ENCODE measurements at places on chromosomes 7 and 10.

DNA sequence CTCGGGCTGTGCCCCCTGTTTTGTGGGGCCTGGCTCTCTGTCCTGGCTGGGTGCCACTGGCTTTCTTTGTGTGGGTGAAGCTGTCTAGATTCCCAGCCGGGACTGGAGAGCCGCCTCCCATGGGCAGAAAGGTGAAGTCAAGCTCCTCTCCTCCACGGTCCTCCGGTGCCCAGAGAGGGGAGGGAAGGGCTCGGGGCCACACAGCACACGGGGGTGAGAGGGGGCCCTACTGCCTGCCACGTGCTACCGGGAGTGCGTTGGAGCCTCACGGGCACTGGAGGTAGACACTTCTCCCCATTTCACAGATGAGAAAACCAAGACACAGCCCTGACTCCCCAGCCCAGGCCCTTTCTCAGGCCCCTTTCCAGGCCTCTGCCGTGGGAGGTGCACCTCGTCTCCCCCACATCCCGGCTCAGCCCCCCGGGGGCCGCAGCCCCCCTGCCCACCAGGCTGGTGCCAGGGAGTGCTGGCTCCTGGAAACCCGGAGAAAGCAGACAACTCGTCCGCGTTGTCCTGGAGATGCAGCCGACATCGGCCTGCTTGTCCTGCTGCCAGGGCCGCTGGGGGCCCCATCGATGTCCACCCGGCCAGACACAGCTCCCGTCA lies 55.8 kb downstream of the UNCX start:
- no peak for DNase-seq

GRCh38 chr10:35505241-35505873 lies 99.8 kb upstream of the GJD4 start:
- DNase-seq, result no peak

- no peak for DNase-seq
Observed at GRCh38 chr10:101293007-101293723, 60.8 kb upstream of the BTRC start.

- DNase-seq, result no peak
Observed at GRCh38 chr7:41175435-41175834, 527.5 kb downstream of the INHBA start.

DNA sequence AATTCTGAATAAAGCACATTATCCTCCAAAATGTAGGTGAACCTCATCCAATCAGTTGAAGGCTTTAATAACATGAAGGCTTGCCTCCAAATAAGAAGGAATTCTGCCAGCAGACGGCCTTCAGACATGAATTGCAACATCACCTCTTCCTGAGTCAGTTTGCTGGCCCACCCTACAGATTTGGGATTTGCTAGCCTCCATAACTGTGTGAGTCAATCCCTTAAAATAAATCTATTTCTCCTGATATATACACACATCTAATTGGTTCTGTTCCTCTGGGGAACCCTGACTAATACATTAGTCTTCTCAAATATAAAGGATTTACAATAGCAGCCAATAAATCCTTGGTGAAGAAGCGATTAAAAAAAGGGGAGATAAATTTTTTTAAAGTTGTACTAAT lies 34.8 kb upstream of the OSBPL3 start:
- no peak for DNase-seq

DNA sequence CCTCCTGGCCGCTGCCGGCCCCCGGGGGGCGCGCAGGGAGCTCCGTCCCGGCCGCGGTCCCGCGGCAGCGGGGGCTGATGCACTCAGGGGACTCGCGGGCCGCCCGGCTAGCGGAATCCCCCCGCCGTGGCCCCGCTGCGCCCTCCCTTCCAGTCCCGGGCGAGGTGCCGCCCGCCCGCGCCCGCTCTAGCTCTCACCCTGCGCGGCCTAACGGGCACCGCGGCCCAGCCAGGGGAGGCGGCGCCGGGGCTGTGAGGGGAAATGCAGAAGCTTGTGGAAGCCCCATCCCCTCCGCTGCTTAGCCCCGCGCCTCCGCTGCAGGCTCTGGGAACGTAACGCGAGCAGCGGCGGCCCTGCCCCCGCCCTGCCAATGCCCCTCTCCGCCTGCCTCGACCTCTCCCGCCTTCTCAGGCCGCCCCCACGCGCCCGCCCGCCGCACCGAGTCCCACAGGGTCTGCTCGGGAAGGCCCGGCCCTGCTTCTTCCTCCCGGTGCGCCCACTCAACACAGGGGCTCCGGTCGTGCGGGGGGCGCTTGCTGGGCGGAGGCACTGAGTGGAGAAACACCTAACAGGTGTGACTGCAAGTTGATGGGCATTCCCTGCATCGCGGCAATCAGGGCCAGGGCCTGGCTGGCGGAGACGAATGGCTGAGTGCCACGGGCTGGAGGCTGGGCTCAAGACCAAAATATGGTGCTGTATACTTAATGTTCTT lies 384 bp upstream of the TMEM229A start:
- DNase-seq, result peak; percentile 25

DNA sequence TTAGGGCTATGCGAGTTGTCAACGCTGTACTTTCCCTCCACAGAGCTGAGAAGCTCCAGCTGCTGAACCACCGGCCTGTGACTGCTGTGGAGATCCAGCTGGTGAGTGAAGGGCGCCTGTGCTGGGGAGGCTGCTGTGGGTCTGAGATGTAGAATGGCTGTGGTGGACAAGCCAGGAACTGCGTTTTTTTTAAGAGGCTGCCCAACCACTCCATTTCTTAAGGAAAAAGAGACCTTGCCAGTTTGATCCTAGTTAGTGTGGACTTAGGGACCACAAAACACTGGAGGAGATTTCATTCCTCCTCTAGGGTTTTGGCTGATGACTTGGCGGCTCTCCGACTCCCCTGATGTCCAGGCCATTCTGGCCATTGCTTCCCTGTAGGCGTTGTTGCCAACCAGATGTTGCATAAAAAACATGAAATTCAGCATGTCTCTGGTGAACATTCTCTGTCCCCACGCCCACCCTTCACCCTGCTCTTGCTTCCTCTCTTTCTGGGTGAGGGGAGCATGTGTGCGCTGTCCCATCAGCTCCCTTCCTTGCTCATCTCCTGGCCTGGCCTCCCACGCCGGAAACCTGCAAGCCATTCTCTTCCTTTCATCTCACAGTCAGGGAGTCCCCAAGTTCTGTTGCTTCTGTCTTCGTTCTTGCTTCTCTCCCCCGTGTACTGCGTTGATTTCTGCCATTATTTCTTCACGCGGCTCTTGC lies 30.9 kb downstream of the CRCP start:
- no peak for DNase-seq

- DNase-seq, result no peak
Observed at GRCh38 chr10:127392351-127393235, 156.5 kb upstream of the NPS start.

GRCh38 chr10:117408436-117409384 lies 33.5 kb upstream of the PDZD8 start:
- peak; percentile 91 for DNase-seq

GRCh38 chr10:60096761-60097513 lies 190.6 kb upstream of the CCDC6 start:
- no peak for DNase-seq

GRCh38 chr10:14198078-14198477 lies 132.6 kb downstream of the FRMD4A start:
- DNase-seq, result no peak

DNA sequence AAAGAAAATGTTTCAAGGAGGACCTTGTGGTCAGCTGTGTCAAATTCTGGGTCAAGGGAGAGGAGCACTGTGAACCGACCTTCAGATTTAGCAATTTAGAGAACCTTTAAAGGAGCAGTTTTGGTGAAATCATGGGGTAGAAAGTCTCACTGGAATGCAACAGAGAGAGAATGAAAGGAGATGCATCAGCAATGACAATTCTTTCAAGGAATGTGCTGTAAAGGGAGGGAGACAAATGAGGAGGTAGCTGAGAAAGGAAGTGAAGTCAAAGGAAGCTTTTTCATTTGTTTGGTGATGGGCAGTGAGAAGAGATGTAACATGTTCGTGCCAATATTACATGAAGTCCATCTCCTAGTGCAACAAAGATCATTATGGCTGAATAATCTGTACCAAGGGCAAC lies 166.0 kb downstream of the TSPAN12 start:
- no peak for DNase-seq

GRCh38 chr7:91043924-91044645 lies 220.1 kb upstream of the FZD1 start:
- DNase-seq, result no peak

DNA sequence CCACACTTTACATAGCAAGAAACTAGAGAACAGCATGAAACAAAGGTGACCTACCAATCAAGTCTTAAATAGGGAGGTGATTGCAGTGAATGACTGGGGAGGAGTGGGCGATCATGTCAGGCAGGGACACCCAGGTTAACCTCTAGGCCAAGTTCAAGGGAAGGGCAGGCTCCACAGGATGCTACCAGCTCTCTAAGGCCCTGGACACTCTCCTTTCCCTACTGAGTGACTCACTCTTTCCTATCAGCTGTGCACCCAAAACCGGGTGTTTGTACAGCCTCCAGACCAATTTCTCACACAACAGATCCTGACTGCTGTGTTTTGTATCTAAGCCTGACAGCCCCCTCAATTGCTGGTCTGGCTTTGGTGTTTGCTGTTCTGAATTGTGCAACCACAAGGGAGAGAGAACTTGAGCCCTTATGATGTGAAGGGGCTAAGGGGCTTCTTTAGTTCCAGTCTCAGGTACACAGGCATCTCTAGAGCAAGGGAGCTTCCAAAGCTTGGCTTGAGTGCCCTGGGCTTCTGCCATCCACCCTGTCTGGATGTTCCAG lies 107.8 kb downstream of the TBXAS1 start:
- DNase-seq, result peak; percentile 77

- no peak for DNase-seq
Observed at GRCh38 chr10:45371560-45371959, 2.5 kb upstream of the ALOX5 start.

- no peak for DNase-seq
Observed at GRCh38 chr7:50352751-50353150, 48.2 kb downstream of the IKZF1 start.

DNA sequence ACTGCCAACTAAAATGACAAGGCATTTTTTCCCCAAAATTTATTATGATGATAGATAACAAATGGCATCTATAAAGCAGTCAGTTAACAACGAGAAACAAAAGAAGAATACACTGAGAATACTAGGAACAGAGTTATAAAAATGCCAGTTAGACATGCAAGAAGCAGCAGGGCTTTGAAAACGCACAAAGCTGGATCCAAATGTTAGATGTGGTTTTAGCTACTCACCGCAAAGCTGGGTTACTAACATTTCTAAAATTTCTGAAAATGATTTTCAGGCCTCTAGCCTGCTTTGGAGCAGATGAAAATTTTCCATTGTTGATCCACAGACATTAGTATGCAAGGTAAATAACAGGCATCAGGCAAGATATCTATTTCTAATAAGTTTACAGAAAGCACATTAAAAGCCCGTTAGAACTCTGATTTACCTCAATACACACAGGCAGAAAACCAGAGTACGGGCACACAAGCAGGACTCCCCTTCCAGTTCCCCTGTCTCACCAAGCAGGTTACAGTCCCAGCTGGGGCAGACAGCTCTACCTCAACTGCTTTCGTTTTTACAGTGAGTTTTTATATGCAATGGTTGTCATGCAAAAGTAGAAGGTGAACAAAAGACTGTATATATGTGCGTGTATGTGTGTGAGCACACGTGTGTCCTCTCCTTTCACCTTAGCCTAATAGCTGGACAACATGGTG lies 37.9 kb downstream of the GLI3 start:
- no peak for DNase-seq

- peak; percentile 54 for DNase-seq
Observed at GRCh38 chr7:127884066-127884559, 147.1 kb downstream of the LRRC4 start.

DNA sequence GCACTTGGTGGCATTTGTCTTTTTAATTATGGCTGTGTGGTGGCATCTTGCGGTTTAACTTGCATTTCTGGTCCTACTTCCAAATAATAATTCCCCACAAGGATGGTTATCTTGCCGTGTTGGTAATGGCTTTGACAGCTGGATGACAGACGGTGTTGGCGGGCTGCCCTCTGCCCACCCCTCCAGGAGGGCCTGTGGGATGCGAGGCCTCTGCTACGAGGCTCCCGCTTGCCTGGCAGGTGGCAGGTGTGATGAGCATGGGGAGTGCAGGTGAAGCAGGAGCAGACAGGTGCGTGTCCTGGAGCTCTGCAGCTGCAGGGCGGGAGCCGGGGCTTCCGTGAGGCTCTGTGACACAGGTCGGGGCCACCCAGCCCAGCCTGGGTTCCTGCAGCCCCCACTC lies 11.8 kb downstream of the INPP5A start:
- DNase-seq, result peak; percentile 51

GRCh38 chr7:82317257-82317721 lies 126.3 kb downstream of the CACNA2D1 start:
- DNase-seq, result no peak

DNA sequence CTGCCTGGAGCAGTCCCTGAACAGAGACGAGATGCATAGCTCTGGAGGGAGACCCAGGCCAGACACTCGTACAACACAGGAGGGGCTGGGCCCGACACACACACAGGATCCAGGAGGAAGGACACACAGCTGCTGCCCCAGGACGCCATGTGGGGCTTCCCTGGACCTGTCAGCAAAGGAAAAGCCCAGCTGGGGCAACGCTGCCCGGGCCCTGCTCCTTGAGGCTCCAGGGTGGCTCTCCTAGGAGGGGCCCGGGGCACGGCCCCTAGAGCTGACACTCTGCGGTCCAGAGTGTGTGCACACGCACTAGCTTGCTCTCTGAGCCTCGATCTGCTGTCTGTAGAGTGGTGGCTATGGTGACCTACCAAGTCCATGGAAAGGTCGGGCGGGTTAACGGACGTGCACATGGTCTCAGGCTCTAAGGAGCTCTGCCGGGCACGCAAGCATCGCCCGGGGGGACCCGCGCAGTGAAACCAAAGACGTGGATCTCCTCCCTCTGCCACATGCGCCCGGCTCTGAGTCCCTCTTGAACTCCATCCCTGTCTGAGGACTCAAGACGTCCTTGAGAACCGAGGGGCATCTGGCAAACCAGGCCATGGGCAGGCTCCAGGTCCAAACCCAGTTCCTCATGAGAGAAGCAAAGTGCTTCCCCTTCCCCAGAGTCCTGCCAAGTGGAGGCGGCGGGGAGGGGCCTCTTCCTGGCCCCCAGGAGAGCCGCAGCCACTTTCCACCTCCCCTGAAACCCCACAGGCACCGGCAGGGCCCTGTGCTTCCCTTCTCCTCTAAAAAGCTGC lies 279.0 kb downstream of the ELFN1 start:
- DNase-seq, result no peak

GRCh38 chr10:95833042-95833610 lies 74.6 kb upstream of the CC2D2B start:
- no peak for DNase-seq

DNA sequence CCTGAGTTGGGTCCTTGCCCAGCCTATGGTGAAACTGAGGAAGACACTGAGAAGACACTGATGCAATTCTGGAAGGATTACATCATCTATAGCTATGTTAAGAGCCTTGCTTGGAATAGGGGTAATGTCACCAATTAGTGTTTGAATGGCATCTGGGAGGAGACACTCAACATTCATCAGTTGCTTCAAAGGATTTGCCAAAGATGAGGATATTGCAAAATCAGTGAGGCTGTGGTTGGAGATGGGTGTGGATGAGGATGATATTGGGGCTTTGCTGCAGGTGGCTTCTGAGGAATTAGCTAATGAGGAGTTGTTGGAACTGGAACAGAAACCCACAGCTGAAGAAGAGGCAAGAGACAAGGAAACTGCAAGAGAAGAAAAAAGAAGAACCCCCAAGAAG lies 146.7 kb upstream of the SP4 start:
- peak; percentile 25 for DNase-seq
